Mucosa of descending colon (tissue), 3 donors: ENCODE measurements at places on chromosomes 4 and X.

GRCh38 chr4:77073981-77074380 is 1.8 kb downstream of the CCNI start:
- DNase-seq: no peak

DNA sequence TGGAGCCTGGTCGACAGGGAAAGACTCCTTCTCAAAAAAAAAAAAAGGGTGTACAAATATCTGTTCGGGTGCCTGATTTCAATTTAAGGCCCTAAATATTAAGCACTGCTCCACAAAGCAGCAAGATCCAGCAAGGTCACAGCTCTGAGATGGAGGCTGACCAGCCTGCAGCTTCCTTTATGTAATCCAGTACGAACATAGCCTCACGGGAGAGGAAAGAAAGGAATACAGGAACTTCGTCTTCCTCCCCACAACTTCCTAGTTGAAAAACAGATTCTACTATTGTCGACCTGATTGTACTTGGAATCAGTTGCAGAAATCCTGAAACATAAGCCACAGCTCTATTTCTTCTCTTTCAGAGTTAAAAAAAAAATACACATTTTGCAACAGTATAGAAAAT is 53.5 kb upstream of the TBC1D9 start:
- no peak for DNase-seq

DNA sequence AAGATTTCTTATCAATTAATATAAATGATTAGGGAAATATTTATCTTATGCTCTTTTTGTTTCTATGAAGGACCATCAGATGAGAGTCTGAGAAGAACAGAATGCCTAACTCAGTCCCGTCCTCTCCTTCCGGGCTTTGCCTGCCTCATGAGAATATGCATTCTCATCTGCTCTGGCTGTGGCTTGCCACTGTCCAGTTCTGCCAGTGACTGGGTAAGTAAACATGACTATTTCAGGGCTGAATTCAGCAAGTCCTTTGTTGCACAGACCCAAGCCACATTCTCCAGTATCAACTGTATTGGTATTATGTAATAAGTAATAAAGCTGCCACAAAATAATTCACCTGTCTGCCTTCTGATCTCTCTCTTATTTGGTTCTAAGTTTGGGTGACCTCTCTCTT is 110.7 kb downstream of the WDFY3 start:
- no peak for DNase-seq

GRCh38 chrX:52271206-52271605 is 86.5 kb downstream of the MAGED4 start:
- no peak for DNase-seq

GRCh38 chr4:103895876-103896465 is 176.2 kb upstream of the TACR3 start:
- DNase-seq: no peak
